ENCODE measurements at places on chromosomes 5 and 9.

GRCh38 chr9:110768886-110769285 lies 100.3 kb downstream of the MUSK start:
- no peak for DNase-seq

GRCh38 chr5:148937239-148937638 lies 110.8 kb downstream of the ADRB2 start:
- DNase-seq = no peak

DNA sequence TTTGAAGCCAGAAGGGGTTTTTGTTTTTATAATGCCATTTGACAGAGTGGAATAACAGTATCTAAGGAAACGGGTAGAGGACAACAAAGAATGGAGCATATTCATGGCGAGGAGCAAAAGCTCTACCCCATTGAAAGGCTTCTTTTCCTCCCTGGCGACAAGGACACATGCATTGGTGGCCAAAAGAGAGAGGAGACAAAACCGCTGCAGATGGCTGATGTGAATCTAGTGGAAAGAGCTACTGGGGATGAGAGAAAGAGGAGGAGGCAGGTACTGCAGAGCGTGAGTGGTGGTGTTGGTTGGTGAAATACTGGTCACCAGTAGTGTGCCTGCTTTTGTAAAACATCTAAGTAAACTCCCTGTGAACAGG lies 491 bp downstream of the APC start:
- DNase-seq = no peak

GRCh38 chr9:136013524-136014034 lies 52.4 kb upstream of the UBAC1 start:
- no peak for DNase-seq

DNA sequence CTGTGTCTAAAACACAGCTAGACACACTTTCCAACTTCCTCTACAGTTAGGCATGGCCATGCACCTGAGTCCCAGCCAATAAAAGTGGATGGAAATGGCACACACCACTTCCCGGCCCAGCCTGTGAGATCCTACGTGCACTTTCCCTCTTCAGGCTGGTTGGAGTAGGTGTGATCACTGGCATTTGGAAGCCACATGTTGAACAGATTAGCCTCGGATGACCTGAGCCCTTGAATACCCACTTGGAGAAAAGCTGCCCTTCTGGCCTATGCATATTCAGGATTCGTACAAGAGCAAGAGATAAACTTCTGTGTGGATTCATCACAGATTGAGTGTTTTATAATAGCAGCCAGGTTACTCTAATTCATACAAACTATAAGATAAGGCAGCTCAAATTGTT lies 359.0 kb upstream of the SLC30A5 start:
- no peak for DNase-seq

DNA sequence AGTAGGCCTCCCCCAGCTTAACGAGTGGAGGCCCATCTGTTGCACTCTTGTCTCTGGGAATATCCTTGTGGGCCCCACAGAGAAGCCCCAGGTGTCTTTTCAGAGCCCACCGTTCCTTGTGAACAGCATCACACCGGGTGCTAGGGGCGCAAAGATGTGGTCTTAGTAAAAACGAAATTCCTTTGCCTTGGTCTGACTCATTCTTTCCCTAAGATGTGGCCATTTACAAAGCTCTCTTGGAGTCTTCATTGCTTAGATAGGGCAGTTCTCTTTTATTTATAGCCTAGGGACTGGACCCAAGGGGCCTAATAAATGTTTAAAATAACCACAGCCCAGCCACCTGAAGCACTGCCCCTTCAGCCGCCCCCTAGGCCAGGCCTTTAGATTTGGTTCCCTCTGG lies 52.8 kb upstream of the RPL26L1 start:
- DNase-seq = no peak

GRCh38 chr5:170632266-170632984 lies 128.6 kb downstream of the KCNIP1 start:
- no peak for DNase-seq

DNA sequence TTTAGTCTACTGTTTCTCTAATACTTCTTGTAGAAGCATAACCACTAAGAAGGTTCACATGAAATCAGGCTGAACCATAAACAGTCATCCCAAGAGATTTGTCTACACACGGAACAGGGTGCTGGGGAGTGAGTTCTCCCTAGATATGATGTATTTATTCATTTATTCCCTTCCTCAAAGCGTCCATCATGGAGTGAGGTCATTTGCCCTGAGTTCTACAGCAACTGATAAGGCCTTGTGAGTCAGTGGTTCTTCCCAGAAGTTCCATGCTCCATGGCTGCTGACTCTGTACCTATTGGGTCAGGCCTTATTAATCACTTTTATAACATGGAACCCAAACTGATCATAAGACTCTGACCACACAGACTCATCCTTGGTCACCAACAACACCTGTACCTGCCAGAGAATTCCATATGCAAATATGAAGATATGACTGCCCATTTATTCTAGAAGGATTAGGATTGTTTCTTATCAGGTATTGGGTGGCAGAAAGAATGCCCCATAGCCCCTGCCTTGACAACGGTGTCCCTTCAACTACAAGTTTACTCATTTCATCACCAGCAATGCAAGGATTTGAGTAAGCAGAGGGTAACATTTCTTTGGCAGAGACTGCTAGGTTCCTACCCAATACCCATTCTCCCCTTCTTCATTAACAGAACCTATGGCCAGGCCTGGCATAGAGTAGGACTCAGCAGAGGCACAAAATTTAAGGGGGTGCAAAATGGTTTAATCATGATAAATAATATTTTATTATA lies 118.1 kb downstream of the LHFPL2 start:
- no peak for DNase-seq

GRCh38 chr5:94693043-94693822 lies 74.8 kb downstream of the SLF1 start:
- DNase-seq = no peak

DNA sequence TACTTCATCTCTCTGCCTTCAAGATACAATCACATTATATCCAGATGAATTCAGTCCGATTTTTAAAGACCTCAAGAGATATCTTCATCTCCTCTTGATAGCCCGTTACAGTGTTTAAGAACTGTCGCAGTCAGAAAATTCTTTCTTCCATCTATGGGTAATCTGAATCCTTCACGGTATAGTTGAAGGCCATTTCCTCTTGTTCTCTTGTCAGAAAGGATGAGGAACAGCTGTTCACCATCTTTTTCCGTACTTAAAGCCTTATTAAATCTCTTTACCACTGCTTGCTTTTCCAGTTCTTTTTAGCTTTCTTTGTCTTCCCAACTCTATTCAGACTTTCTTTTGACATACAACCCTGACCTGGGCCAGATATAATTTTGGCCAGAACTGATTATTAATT lies 121.8 kb downstream of the XRCC4 start:
- DNase-seq = no peak

DNA sequence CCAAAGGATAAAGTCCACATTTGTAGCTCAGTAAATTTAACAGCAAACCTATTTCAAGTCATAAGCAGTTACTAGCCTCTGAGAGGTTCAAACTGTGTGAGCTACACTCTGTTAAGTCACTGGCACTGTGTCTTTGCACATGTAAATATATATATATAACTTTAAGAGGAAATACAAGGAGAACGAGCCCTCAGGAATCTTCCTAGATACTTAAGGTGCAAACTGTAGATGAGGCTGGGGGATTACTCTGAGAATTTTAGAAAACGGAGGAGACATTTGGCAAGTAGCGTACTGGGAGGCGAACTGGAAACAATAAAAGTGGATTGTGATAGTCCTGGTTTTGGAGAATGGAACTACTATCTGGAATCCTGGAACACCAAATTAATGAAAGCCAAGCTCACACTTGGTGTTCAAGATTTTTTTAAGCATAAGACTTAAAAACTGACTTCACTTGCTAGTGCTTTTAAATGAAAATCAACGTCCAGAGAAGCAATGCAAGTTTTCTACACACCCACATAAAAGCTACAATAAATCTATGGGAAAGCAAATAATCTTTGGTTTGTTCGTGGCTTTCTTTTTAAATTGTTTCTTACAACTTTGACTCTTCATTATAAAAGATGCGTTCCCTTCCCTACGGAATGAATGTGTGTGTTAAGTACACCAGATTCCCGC lies 1057.0 kb upstream of the DMAC1 start:
- DNase-seq = no peak

DNA sequence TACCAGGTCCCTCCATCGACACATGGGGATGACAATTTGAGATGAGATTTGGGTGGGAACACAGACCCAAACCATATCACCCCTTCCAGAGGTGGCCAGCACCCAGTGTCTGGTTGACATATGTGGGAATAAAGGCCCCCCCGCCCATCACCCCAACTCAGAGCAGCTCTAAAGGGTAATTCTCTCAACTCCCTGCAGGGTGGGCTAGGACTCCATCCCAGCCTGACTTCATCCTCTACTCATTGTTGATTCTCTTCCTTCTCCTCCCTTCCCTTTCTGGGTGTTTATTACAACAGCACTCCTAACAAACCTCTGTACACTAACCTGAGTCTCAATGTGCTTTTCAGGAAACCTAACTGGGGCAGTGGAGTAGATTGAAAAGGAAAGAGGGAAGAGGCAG lies 339.9 kb downstream of the ACTL7B start:
- no peak for DNase-seq

- DNase-seq = no peak
These were observed 529.3 kb upstream of the TYRP1 start for GRCh38 chr9:12163723-12164458.

DNA sequence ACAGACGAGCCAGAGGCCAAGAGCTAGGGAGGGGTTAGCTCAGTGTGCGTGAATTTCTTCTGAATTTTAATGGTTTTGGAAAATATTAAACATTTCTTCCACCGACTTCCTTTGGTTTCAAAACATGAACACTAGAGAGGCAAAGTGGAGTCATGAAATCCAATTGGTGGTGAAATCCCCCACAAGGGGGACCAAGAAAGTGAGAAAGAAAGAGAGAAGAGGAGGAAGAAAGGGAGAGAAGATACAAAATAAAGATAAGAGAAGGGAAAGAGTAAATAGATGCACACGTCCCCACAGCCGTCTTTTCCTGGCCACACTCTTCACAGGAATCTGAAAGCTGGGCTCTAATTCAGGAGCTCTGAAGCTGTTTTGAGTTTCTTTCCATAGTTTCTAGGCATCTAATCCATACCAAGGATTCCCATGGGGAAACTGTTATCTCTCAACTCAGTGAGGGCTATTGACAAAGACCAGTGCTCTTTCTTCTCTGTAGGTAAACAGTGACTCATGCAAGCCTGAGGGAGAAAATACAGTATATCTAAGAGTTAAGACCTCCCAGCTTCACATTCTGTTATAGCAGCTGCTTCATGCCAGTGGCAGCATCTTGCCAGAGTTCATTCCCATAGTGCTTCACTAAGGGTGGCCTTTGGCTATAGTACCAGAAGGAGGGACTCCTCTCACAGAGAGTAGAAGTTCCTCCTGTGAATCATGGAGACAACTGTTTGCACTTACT lies 115.8 kb upstream of the LIFR start:
- DNase-seq = no peak

- DNase-seq = no peak
These were observed 31.8 kb downstream of the PTGES start for GRCh38 chr9:129720865-129721545.

GRCh38 chr5:180135967-180136629 lies 64.5 kb upstream of the RNF130 start:
- no peak for DNase-seq

DNA sequence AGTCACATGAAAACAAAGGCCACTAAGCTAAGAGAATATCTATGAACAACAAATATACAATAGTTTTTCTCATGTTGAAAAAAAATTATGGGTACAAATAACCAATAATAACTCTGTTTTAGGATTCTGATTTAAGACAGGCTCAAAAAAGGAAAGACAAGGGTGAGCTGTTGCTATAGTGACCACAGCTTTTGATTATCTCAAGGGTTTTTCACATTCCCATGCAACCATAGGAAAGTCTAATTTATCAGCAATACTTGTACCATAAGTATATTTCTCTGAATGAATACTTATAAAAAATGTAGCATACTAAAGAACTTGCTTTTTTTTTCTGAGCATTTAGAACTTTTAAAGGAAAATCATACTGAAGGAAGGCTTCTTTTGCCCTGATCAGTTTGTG lies 68.0 kb downstream of the MRPS27 start:
- no peak for DNase-seq

DNA sequence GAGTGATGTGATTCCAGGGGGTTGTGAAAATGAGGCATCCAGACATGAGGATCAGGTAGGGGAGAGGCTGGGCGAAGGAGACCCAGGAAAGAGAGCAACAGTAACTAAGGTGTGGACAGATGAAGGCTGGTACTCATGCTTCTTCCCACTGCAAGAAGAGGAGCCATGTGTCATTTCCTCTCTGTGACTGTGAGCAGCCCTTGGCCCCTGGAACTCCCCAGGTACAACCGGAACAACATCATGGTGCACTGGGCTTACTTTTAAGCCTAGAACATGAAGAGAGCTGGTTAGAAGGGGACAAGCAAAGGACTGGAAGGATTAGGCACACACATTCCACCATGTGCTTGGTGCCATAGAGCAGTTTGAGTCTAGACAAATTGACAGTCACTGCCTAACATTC lies 10.9 kb upstream of the IL12B start:
- no peak for DNase-seq

DNA sequence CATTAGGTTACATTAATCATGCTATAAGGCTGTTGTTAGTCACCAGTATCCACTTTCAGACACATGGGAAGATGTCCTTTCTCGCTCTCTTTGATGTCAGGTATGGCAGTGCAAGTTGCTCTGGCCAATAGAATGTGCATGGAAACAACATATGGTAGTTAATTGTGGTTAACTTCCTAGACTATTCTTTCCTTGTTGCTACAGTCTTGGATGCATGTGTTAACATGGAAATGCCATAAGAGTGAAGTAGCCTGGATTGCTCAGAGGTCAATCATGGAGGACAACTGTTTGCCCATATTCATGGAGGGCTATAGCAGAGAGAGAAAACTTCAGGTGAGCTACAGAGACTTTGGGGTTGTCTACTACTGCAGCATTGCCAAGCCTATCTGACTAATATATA lies 245.8 kb upstream of the GAS1 start:
- no peak for DNase-seq
